ENCODE measurements at places on chromosomes 5 and 9.

DNA sequence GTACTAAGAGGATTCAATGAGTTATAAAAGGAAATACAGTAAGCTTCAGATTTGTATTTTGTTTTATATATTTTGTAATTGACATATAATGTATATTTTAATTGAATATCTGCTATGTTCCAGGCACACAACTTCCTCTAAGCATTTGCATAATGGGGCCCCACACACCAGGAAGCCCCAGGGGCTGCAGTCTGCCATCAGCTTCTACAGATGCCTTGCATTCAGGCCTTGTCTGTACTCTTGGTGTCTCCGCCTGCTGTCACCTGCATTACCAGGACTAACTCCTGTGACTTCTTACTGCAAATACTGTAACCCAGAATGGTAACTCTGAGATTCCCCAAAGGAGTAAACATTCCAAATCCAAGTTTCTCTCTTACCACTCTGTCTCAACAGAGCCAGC is 20.6 kb downstream of the ARL15 start:
- no peak for DNase-seq

GRCh38 chr5:98786191-98786853 is 12.9 kb downstream of the RGMB start:
- no peak for DNase-seq

GRCh38 chr5:149528281-149529060 is 22.8 kb downstream of the CSNK1A1 start:
- no peak for DNase-seq

- no peak for DNase-seq
These were observed 122.2 kb downstream of the C9orf50 start for GRCh38 chr9:129498451-129499384.

- no peak for DNase-seq
These were observed 50.9 kb downstream of the MEGF9 start for GRCh38 chr9:120663380-120663779.

DNA sequence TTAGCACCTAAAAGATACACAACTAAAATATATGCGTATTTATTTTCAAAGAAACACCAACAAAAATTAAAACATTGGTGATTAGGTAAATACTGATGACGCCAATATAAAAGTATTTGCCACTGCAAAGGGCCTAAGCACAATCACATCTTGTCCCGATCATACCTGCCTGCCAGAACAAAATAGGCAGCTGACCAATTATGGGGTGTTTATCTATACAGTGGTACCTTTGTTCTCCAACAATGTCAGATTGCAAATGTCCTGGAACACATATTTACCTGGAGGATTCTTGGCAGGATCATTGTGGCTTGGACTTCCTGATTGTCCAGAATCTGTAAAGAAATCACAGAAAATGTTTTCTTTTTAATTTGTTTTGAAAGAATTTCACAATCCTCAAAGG is 134.5 kb downstream of the NFIB start:
- no peak for DNase-seq

DNA sequence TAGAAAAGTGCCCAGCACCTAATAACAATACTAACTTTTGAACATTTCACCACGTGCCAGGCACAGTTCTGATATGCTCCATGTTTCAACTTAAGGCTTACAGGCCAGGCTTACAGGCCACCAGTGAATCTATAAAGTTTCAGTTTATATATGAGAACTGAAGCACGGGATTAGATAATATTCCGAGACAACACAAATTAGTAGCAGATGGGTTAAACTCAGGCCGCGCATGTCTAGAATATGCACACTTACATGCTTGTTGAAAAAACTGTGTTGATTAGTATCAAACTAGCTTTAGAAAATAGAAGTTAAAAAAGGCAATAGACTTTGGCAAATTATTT is 587.9 kb downstream of the MTRR start:
- no peak for DNase-seq

- no peak for DNase-seq
These were observed 411.5 kb downstream of the RASEF start for GRCh38 chr9:82651474-82651873.

DNA sequence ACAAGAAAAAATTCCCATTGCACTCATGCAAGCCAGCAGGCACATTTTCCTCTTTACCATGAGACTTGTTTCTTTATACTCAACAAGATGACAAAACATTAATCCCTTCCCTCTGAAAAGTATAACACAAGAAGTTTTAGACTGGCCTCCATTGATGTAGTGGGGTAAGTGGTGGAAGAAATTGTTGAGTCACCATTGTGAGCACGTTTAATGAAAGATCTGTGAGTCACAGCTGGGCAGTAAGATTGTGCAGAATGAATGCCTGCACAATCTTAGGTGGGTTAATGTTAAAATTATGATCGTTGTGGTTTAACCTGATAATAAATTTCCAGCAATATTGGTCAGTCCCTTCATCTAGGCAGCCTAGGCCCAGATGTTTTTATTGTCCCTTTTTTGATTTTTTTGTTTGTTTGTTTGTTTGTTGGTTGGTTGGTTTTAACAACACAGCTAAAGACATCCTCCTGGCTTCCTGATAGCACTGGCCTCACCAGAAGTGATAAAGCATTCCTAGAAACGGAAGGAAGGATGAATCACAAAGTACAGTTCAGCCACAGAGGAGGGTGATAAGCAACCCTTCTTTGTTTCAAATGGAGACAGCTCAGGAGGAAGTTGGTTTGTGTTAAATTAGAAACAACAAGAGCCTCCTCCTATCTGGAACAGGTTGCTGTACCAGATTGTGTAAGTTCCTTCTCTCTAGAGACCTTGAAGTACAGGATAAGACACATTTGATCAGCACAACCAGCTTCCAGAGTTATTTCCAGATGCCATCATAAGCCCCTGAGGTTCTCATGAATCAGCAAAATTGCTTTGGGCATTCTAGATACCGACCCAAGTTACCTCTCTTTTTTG is 40.3 kb downstream of the SLC24A2 start:
- no peak for DNase-seq

- no peak for DNase-seq
These were observed 1004.1 kb upstream of the EDIL3 start for GRCh38 chr5:85388770-85389169.

- DNase-seq = no peak
These were observed 18.5 kb downstream of the TBC1D2 start for GRCh38 chr9:98236901-98237487.

GRCh38 chr5:159100025-159100781 is 487 bp upstream of the EBF1 start:
- peak; percentile 39 for DNase-seq

DNA sequence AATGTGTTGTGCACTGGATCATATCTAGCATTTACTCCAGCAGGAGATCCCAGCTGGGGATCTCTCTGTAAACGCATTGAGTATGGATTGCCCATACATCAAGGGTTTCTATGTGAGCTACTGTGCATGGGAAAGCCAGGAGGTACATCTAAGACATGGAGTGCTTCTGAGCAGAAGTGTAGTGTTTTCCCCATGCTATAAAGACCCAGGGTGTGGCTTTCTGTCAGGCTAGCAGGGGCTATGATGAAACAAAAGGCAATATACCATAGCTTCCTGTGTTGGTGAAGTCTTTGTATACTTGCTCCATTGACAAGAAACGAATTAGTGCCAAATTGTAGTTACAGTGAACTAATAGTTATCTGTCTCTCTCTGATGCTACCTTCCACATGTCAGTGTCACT is 329.3 kb upstream of the TLE4 start:
- no peak for DNase-seq

DNA sequence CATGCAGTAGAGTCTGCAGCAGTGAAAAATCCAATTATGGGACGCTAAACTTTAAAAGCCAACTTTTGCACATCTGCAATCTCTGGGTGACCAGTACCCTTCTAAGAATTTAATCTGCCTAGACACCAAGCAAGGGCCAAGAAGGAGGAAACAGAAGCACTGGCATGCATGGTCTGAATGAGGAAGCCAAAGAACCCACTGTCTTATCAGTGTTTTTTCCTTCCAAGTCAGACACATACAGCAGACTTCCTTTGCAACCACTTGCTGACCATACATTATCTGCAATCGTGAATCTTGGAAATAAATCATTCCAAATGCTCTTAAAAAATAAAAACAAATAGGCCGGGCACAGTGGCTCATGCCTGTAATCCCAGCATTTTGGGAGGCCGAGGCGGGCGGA is 65.9 kb downstream of the DEPDC1B start:
- no peak for DNase-seq

GRCh38 chr9:34190996-34191892 is 12.4 kb downstream of the UBAP1 start:
- no peak for DNase-seq

DNA sequence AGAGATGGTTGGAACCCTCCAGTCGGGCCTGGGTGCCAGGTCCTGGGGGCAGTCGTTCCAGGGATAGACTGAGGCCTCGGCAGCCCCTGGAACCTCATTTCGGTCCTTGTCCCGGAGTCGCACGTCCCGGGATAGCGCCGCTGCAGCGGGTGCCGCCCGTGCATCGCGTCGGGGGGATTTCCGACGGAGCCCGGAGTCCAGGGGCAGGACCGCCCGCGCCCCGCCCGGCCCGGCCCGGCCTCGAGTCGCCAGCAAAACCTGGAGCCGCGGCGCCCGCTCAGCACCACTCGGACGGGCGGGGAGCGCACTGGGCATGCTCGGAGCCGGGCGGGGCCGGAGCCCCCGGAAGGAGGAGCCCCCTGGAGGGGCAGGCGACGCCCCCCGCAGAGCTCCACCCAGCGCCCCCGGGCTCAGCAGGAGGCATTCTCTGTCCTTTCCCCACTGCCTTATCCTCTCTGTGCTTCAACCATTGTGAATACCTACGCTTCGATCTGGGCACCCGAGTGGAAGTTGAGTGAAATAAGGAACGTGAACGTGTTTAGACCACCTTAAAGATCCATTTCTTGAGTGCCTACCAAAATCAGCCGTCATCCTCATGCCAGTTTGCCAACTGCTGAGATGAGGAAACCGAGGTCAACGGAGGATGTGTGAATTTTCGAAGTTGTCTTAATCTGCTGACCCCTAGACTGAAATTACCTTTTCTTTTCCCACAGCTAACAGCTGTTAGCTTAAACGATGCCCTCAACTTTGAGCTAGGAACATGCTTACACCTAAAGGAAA is 1.7 kb upstream of the PTPN3 start:
- no peak for DNase-seq

GRCh38 chr5:10441992-10442435 is 335 bp downstream of the ROPN1L start:
- peak; percentile 3 for DNase-seq

DNA sequence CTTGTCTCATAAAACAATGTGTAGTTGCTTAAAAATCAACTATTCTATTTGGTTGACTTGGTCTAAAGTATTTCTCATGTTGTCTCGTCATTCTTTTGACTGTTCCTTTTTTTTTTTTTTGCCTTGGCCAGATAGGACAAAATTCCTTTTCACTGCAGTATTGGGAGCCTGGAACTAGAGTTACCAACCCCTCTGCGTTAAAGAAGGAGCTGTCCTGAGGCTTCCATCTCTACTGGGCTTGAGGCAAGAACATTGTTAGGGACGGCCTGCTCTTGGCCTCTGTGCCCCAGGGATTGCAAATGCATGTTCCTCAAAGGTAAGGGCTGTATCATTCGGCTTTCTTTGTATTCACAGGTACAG is 1.4 kb upstream of the NPR2 start:
- DNase-seq = no peak

- DNase-seq = no peak
These were observed 608.6 kb downstream of the SLCO4C1 start for GRCh38 chr5:101687349-101687985.

GRCh38 chr5:55483885-55484284 is 50.9 kb downstream of the PLPP1 start:
- no peak for DNase-seq

All from stimulated activated CD4-positive, alpha-beta T cell treated with anti-CD3 and anti-CD28 coated beads, Interleukin-1b, Interleukin-23, amount 100 ng/mL, for 1 hour (primary cell).